ENCODE measurements at places on chromosomes 4 and X. TPM values are rescaled to one million over a fixed set of nuclear protein-coding genes. Genes with fewer than 3 reads are reported as not detected.
A peak's percentile ranks its signal among the peaks of the same experiment; 100 is the strongest.

DNA sequence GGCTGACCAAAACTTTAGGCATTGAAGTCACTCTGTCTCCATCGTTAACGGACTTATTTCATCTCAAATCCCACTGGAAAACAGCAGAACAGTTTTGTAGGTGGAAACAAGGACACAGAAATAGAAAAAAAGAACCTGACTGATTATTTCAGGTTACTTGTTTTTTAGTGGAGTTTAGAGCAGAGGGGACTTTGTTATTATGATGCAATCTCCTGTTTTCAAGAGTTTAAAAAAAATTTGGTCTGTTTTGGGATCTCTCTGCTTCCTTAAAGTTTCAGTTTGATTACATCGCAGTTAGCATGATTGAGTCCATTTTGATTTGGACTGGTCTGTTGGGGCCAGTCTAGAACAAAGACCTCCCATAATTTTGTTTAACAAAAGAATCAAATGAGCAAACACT lies 13.6 kb downstream of the PROM1 start:
- no peaks in the 10 kb centered on the region for H3K4me1 ChIP-seq
- H3K36me3 ChIP-seq = no peaks in the 10 kb centered on the region
- no peak for DNase-seq
- H3K27ac ChIP-seq = no peak overlapping the region

DNA sequence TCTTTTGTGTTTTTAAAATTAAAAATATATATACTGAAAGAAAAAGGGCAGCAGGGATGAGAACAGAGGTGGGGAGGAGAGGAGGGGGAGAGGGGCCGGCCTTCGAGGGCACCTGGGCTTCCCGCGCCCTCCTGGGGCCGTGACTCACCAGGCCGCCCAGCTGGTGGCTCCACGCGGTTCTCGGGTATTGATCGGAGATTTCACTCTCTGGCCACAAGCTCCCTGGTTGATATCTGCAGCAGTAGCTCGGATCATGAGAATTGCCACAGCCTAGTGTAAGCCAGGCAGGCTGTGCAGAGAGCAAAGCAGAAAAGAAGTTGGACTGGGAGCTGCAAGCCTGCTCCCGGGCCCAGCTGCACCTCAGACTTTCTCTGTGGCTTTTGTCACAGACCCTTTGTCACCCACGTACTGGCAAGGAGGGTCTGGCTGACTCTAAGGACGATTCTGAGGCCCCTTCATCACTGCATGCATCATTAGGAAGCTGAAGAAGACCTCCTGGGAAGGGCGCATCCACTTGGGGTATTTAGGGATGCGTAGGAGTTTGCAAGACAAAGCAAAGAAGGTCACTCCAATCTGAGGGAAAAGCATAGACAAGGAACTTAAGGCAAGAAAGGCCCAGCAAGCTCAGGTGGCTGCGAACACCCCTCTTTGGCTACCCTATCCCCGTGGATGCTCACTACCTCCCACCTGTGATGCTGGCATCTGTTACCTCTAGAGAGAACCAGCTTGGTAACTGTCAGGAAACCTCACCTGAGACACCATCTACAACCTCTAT lies 71.7 kb downstream of the CPZ start:
- H3K36me3 ChIP-seq = no peaks in the 10 kb centered on the region
- H3K4me1 ChIP-seq = no peaks in the 10 kb centered on the region
- no peak overlapping the region for H3K27ac ChIP-seq
- H3K27me3 ChIP-seq = no peaks in the 10 kb centered on the region
- H3K4me3 ChIP-seq = no peak overlapping the region
- DNase-seq = no peak

The SCLT1 gene
- 25.3 TPM for total RNA-seq

GRCh38 chrX:154040863-154041262 lies 21.2 kb upstream of the IRAK1 start:
- H3K27ac ChIP-seq = no peak overlapping the region
- no peaks in the 10 kb centered on the region for H3K27me3 ChIP-seq
- no peak for DNase-seq
- peaks cover 10% of the 10 kb centered on the region for H3K4me1 ChIP-seq

The PHOX2B gene
- not detected for total RNA-seq

The SLITRK2 gene
- 0.12 TPM for total RNA-seq

The ABRAXAS1 gene
- total RNA-seq = 30.7 TPM

The CCNA2 gene
- 8.0 TPM for total RNA-seq

- no peaks in the 10 kb centered on the region for H3K27me3 ChIP-seq
- no peaks in the 10 kb centered on the region for H3K36me3 ChIP-seq
- DNase-seq = no peak
- H3K4me3 ChIP-seq = no peak overlapping the region
- no peaks in the 10 kb centered on the region for H3K4me1 ChIP-seq
These were observed 322.8 kb upstream of the FAT1 start for GRCh38 chr4:187046471-187046870.

DNA sequence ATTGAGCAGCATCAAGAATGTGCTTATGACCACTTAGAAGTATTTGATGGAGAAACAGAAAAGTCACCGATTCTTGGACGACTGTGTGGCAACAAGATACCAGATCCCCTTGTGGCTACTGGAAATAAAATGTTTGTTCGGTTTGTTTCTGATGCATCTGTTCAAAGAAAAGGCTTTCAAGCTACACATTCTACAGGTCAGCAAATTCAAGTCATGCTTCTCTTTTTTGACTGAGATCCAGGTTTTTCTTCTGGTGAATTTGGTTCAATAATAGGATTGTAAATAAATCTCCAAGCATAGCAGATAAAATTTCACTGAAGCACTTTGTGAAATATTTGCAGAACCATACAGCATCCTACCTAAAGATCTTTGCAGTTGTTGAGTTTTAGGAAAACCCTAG lies 218.1 kb downstream of the TLL1 start:
- no peak for DNase-seq
- no peaks in the 10 kb centered on the region for H3K4me1 ChIP-seq
- H3K4me3 ChIP-seq = no peak overlapping the region
- no peaks in the 10 kb centered on the region for H3K36me3 ChIP-seq

DNA sequence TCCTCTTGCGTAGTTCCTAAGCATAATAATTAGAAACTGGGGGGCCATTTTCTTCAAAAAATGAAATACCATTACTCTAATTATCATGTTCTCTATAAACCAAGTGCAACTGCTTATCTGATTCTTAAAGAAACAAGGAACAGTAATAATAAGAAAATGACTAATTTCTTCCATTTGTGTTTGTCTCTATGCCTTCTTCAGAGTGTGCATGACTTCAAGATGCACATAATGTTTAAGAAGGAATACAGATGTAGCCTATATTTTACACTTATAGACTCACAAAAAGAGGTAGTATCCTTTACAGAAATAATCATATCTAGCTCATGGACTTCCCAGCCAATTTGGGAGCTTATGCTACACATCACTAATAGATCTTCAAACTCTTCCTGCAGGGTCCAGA lies 131.7 kb downstream of the CHRNA9 start:
- H3K4me3 ChIP-seq = no peak overlapping the region
- no peak overlapping the region for H3K27ac ChIP-seq
- H3K36me3 ChIP-seq = no peaks in the 10 kb centered on the region
- no peak for DNase-seq

DNA sequence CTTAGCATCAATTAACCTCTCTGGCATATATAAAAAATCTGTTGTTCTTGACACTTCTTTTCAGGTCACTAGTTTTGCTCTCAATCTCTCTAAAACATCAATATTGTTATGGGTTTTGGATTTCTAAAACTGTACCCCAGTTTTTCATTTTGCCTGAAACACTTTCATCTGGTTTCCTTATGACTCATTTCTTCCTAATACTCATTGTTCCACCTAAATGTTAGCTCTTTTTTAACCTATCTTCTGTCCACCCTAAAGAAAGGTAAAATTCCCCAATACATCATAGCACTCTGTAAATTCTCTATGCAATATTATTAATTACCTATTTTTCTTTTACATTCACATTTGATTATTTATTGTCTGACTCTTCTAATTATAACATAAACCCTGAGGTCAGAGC lies 575.5 kb upstream of the NDST4 start:
- DNase-seq = no peak
- no peak overlapping the region for H3K4me3 ChIP-seq
- no peaks in the 10 kb centered on the region for H3K4me1 ChIP-seq
- H3K27ac ChIP-seq = no peak overlapping the region

- H3K4me1 ChIP-seq = peaks cover 10% of the 10 kb centered on the region
- H3K36me3 ChIP-seq = no peaks in the 10 kb centered on the region
- H3K27me3 ChIP-seq = no peaks in the 10 kb centered on the region
- peak; percentile 90 for DNase-seq
- H3K4me3 ChIP-seq = peak within 1 kb of the TSS; percentile 74
These were observed at the start of gene HCFC1 for GRCh38 chrX:153971450-153972367. Gene HCFC1, minus strand, starts transcription at chrX:153971818. Its CDS starts 978 bp downstream, at chrX:153970840.

DNA sequence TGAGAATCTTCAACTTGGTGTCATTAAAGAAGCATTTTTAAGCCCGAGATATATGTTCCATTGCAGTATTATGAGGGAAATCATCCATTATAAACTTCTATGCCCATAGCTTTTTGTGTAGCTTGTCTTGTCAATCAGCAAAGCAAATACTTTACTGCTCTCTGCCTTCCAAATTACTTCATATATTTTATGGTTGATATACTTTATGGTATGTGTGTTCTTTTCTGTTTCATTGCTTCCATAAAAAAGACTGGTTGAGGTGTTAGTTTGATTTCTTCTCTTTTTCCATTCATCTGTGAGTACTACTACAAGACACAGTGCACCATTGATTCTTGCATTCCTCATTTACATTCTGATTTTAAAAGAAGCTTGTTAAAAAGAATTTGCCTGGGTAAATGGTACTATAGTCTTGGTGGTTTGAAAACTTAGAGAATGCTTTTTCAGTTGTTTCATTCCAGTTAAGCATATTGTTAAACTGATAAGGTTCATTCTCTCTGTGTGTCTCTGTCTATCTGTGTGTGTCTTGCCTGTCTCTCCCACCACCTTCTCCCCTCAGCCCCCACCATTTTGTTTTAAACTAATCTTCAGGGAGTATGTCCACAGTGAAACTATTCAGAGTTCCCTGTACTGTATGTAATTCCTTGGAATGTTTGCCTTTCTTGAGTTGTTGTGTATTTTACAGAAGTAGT lies 27.1 kb downstream of the STAG2 start:
- H3K27me3 ChIP-seq = no peaks in the 10 kb centered on the region
- no peaks in the 10 kb centered on the region for H3K4me1 ChIP-seq
- no peaks in the 10 kb centered on the region for H3K36me3 ChIP-seq
- no peak for DNase-seq
- H3K27ac ChIP-seq = no peak overlapping the region
- H3K4me3 ChIP-seq = no peak overlapping the region

- no peaks in the 10 kb centered on the region for H3K36me3 ChIP-seq
- H3K27me3 ChIP-seq = no peaks in the 10 kb centered on the region
- no peak overlapping the region for H3K4me3 ChIP-seq
These were observed 218.2 kb downstream of the BANK1 start for GRCh38 chr4:102008711-102009110.

The FREM3 gene
- total RNA-seq = 0.08 TPM

DNA sequence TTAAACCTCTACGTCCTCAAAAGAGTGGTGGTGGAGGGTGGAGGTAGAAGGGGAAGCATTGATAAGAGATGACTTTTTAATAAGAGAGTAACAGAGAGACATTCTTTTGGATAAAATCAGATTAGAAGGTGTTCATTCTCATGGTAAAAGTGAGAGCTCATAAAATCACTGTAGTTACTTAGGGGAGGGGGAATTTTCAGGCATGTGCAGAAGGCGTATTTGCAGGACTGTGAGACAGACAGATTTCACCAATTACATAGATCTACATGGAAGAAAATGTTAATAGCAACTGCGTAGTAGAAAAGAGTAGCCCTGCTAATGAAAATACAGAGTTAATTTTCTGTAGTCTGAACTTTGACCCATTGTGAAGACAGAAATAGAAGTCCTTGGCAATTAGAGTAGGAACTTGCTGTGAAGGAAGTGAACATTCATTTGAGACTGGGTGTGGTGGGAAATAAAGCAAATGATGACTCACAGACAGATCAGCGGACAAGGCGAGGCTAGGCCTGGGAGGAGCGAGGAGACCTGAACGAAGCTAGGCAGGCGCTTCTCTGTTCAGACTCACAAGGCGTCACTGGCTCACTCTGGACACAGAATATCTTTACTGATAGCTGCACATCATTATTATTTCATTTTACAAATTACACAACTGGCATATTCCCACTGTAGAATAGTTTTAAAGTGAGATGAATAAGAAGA lies 57.2 kb upstream of the FAM9C start:
- no peaks in the 10 kb centered on the region for H3K36me3 ChIP-seq
- DNase-seq = peak; percentile 62
- H3K27ac ChIP-seq = no peak overlapping the region
- H3K4me3 ChIP-seq = no peak overlapping the region
- H3K4me1 ChIP-seq = peaks cover 5% of the 10 kb centered on the region
- H3K27me3 ChIP-seq = no peaks in the 10 kb centered on the region

DNA sequence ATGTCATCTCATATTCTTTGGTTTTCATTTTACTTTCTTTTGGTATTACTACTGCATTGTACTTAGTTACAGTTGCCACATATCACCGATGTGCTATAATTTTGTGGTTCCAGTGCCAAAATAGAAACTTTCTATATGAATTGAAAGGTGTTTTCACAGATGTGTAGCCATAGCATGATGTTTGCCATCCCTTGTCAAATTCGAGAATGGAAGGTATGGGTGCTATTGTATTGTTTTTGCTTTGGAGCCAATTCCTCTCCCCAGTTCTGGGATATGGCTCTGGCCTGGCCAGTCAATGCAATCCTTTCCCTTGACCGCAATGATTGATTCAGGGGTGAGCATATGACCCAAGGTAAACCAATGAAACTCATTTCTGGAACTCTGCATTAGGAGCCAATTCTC lies 86.2 kb upstream of the RPS6KA3 start:
- H3K27me3 ChIP-seq = no peaks in the 10 kb centered on the region
- DNase-seq = no peak
- H3K4me1 ChIP-seq = no peaks in the 10 kb centered on the region
- H3K4me3 ChIP-seq = no peak overlapping the region

The NXF2B gene
- total RNA-seq = 4.1 TPM

DNA sequence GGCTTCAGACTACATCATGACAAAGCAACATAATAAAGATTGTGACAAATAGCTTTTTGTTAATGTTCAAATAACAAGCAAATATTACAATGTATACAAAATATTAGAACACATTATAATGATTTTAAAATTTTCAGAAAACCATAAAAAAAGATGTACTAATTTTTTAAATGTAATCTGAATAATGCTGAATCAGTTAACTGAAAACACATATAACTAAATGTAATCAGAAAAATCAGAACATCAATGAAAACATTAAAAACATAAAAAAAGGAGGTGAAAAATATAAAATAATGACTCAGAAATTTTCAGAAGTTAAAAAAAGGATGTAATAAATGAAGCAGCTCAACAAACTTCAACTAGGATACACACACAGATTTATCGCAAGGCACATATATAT lies 53.5 kb downstream of the ZNF721 start:
- DNase-seq = no peak
- H3K36me3 ChIP-seq = no peaks in the 10 kb centered on the region
- no peaks in the 10 kb centered on the region for H3K4me1 ChIP-seq
- no peak overlapping the region for H3K27ac ChIP-seq
- no peaks in the 10 kb centered on the region for H3K27me3 ChIP-seq

GRCh38 chrX:80335062-80335830 lies 85.0 kb upstream of the TENT5D start:
- H3K27me3 ChIP-seq = no peaks in the 10 kb centered on the region
- H3K4me1 ChIP-seq = no peaks in the 10 kb centered on the region
- DNase-seq = peak; percentile 84
- no peak overlapping the region for H3K27ac ChIP-seq

All from testis (tissue), 5 donors.